ENCODE measurements at places on chromosomes 1 and 21. TPM values are rescaled to one million over a fixed set of nuclear protein-coding genes. Genes with fewer than 3 reads are reported as not detected.

Gene RXFP4
- total RNA-seq: not detected

Gene NKAIN1
- not detected for total RNA-seq

Gene FMN2
- not detected for total RNA-seq

Gene OLFML2B
- not detected for total RNA-seq

Gene WNT3A
- total RNA-seq: not detected

Gene MPL
- 0.73 TPM for total RNA-seq

Gene MLLT11
- 2.1 TPM for total RNA-seq

Gene CD53
- not detected for total RNA-seq

Gene CLDN14
- not detected for total RNA-seq

Gene OPN3
- 22.0 TPM for total RNA-seq

Gene CRABP2
- 27.3 TPM for total RNA-seq

Gene PDZK1
- 3.3 TPM for total RNA-seq

Gene AGT
- 27.5 TPM for total RNA-seq

Gene CASQ1
- total RNA-seq: not detected

Gene PLEKHA6
- 94.9 TPM for total RNA-seq

Gene TMEM200B
- total RNA-seq: 0.15 TPM

Gene UBAP2L
- 245 TPM for total RNA-seq

Gene L1TD1
- total RNA-seq: not detected

Gene FMO2
- total RNA-seq: not detected

Gene EDN2
- 0.28 TPM for total RNA-seq

Gene ZNF593OS
- total RNA-seq: not detected

Gene HTR6
- not detected for total RNA-seq

Gene CCDC17
- 8.3 TPM for total RNA-seq

Gene NR1I3
- total RNA-seq: not detected

Data from Calu3 (cell line).